Epithelial cell of prostate (primary cell): ENCODE measurements at places on chromosomes 12 and 14.

DNA sequence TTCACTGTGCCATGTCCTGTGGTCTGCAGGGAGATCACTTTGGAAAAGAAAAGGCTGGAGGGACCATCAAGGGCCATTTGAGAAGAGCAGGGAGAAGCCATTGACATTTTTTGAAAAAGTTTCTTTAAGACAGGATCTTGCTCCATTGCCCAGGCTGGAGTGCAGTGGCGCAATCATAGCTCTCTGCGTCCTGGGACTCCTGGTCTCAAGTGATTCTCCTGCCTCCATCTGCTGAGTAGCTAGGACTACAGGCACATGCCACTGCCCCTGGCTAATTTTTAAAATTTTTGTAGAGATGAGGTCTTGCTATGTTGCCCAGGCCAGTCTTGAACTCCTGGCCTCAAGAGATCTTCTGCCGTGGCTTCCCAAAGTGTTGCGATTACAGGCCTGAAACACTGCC, 32.3 kb downstream of the PTHLH start:
- no peak for DNase-seq

DNA sequence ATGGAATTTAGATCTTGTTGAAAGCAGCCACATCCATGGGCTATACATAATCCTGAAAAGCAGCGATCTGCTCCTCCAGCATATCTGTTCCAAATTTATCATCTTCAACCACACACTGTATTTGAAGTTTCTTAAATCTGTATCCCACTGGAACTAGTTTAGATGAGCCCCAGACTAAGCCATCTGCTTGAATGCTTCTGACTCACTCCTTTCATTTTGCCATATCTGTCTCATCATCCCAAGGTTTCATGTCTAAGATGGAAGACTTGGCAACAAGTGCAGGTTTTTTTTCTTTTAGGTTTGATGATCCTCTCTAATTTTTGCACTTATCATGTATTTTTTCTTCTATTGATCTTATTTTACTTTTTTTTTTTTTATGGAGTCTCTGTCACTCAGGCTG, 54.4 kb upstream of the TMEM263 start:
- no peak for DNase-seq

DNA sequence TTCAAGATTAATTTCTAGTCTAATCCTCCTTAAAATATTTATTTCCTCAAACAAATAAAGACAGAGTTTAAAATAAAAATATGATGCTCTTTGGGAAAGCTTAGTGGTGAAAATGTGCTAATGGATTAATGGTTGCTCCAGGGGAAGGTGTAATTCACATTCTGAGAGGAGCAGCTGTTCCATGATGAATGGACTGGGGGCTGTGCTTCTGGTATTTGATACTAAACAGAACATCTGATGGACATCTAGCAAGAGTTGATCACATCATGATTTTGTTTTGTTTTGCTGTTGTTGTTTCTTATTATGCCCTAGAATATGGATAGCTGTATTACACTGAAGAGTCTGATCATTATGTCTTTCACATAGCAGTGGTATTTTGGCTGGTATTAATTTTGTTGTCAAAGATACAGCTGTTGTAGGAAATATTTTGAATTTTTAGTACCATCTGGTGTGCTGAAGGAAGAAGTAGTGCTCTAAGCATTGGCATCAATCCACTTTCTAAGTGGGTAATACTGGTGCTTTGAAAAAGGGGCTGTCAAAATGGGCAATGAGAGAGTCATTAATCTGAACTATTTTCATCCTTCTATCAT, 296.4 kb downstream of the ADAMTS20 start:
- DNase-seq = no peak

- no peak for DNase-seq
These were observed 39.3 kb upstream of the ZNF641 start for GRCh38 chr12:48390026-48390425.

DNA sequence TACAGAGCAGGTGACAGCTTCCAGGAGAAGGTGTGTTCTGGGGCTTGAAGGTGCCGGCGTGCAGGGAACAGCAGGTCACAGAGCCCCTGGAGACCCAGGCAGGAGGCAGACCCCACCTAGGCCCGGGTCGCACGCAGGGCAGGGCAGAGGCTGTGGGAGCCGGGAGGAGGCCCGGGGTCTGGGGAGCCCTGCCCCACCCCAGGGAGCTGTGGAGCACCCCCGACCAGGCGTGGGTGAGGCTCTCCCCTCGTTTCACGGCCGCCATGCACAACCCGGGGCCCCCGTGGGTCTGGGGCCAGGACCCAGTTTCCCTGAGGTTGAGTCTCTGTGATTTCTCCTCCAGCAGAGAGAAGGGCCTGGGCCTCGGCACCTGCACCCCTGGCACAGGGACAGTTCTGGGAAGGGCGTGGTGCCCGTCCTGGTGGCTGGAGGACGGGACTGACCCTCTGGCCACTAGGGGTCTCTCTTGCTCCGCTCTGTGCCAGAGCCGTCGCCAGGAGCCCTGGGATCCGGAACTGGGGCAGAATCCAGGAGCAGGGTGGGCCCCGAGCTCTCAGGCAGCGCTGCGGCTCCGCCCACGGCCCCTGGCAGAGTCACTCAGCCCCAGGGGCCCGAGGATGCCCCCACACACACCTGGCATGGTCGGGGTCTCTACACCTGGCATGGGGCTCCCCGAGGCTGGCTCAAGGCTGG, 75.2 kb upstream of the FBRSL1 start:
- no peak for DNase-seq
